ENCODE measurements at places on chromosomes 2 and 18. TPM values are rescaled to one million over a fixed set of nuclear protein-coding genes. Genes with fewer than 3 reads are reported as not detected.

Gene SULT1C4
- not detected for total RNA-seq

Gene AGXT
- total RNA-seq: not detected

Gene PPP4R1
- total RNA-seq: 45.0 TPM

Gene ZNF385B
- total RNA-seq: not detected

Gene FBXO15
- 0.67 TPM for total RNA-seq

Gene NTSR2
- not detected for total RNA-seq

Gene CDH7
- total RNA-seq: not detected

Gene TUBA4B
- total RNA-seq: 0.20 TPM

Gene KCNK3
- total RNA-seq: 0.94 TPM

Gene MBD2
- 59.4 TPM for total RNA-seq

Gene CNTNAP5
- total RNA-seq: not detected

Gene GATA6
- 1.7 TPM for total RNA-seq

Gene SCYGR4
- total RNA-seq: not detected

Gene AQP12A
- not detected for total RNA-seq

Gene GAREM2
- total RNA-seq: 8.5 TPM

Gene BUB1
- total RNA-seq: 49.0 TPM

Gene MEMO1
- 78.5 TPM for total RNA-seq
